ENCODE measurements at places on chromosomes 1 and 21. TPM values are rescaled to one million over a fixed set of nuclear protein-coding genes. Genes with fewer than 3 reads are reported as not detected.
A peak's percentile ranks its signal among the peaks of the same experiment; 100 is the strongest.

- no peak for DNase-seq
These were observed 4.7 kb downstream of the PGBD5 start for GRCh38 chr1:230421481-230421880.

DNA sequence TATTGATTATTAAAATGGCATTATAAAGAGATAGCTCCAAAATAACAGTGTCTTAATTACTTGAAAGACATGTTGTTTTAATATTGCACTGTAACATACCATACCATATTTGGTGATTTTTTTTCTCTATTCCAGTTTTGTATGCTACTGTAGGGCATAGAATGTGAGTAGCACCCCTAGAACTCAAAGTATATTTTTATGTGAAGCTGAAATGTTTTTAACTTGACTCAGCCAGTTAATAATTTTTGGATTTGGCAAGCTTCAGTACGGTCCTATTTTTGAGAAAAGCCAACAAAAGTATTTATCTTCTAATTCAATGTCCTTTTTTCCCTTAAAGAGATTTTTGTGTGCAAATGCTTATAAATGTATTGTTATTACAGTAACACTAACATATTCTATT is 593.8 kb downstream of the USP25 start:
- DNase-seq = peak; percentile 38

DNA sequence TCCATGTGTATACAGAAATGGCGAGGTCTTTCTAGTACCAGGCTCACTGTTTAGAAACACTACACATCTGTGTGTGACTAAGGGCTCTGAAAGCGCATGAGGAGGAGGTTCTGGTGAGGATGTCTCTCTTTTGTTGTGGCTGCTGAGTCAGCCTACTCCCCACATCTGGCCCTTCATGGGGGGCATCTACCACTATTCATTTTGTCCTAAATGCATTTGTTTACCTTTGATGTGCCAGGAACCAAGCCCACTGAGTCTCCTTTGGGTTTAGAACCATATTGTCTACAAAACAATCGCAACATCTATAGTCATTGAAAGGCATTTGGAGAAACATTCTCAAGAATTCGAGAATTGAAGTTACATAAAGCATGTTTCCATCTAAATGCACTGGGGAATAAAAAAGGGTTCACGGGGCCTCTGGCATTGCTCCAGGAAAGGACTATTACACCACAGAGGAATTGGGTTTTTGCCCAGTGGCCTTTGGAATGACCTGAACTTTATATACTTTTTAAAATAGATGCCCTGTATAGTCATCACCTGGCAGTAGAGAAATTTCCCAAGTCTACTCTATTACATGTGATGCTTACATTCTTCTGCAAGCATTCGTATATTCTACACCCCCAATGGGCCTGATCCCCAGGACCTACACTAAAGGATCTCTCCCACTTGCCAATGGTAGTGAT is 35.1 kb upstream of the ADORA3 start:
- DNase-seq = peak; percentile 78

DNA sequence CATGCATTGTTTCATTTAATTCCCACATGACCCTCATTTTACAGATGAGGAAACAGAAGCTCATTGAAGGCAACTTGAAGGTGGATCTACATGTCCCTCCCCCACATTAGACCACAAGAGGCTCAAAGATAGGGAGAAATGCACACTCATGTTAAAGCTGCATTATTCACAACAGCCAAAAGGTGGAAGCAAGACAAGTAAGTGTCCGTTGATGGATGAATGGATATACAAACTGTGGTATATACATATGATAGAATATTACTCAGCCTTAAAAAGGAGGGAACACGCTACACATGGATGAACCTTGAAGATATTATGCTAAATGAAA is 149.7 kb upstream of the JUN start:
- no peak for DNase-seq

DNA sequence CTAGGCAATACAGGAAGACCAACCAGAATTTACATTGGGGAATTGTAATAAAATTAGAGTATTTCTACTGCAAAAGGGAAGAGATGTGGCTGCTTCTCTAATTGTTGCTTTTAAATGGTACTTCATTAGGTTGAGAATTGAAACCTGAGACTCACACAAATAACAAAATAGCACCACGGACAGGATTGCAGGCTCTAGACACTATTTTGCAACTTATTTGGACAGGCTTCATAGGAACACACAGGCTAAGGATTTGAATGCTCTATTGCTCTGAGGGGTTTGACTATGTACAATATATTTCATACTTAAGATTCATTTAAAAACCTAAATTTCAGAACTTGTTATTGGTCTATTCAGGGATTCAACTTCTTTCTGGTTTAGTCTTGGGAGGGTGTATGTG is 79.6 kb downstream of the ATP1B1 start:
- no peak for DNase-seq

GRCh38 chr1:91053630-91054029 is 31.8 kb upstream of the ZNF644 start:
- DNase-seq = no peak

DNA sequence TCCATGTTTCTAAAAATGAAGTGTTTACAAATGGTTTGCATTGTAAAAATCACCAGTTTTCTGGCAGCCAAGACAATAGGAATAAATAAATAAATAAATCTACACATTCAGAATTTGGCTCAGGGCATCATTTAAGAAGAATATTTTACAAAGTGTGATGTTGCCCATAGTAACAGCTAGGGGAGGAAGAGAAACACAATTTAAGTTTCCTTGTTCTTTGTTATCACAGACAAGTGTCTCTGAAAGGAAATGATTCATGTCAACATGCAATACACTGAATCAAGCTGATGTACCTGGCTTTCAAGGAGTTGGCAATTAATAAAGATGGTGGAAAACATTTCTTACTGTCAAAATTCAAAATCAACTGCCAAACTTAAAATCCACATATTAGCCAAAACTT is 74.7 kb downstream of the LHX8 start:
- DNase-seq = no peak

The F13B gene
- not detected for total RNA-seq

The LRRC71 gene
- total RNA-seq = not detected

The RTCA gene
- total RNA-seq = 118 TPM

DNA sequence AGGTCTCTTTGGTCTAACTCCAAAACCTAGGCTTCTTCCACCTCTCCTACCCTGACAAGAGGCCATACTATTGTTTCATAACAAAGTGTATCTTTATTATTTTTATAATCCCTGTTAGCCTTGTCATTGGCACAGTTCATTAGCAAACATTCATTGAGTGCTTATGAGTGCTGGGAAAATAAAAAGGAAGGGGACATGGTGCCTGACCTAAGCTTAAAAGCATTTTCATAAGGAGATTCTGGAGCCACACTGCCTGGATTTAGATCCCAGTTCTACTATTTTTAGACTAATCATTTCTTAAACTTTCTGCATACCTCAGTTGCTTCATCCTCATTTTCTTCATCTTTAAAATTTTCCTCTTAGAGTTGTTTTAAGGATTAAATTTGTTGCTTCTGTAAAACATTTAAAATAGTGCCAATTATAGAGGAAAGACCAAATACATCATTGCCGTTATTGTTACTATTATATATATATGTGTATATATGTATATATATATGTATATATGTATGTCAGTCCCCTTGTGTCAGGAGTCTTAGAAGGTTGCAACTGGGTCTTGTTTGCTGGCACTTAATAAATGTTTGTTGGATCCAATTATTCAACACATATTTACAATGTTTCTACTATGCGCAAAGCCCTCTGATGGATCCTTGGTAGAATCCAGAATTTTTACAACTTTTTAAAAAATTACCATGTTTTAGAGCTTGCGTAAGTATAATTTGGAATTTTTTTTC is 250.9 kb upstream of the SGIP1 start:
- DNase-seq = peak; percentile 54

DNA sequence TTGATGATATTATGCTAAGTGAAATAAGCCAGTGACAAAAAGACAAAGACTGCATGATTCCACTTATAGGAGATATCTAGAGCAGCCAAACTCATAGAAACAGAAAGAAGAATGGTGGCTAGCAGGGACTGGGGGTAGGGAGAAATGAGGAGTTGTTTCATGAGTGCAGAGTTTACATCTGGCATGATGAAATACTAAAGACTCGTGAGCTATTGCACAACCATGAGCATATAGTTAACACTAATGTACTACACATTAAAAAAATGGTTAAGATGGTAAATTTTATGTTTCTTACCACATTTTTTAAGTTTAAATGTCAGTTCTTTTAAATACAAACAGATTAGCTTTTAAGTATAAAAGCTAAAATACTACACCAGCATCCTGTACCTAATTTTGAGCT is 57.8 kb downstream of the ESRRG start:
- no peak for DNase-seq

The ANGPTL1 gene
- total RNA-seq = 6.6 TPM

The GPR3 gene
- not detected for total RNA-seq

The TIMM17A gene
- 29.9 TPM for total RNA-seq

The CLCA1 gene
- not detected for total RNA-seq

DNA sequence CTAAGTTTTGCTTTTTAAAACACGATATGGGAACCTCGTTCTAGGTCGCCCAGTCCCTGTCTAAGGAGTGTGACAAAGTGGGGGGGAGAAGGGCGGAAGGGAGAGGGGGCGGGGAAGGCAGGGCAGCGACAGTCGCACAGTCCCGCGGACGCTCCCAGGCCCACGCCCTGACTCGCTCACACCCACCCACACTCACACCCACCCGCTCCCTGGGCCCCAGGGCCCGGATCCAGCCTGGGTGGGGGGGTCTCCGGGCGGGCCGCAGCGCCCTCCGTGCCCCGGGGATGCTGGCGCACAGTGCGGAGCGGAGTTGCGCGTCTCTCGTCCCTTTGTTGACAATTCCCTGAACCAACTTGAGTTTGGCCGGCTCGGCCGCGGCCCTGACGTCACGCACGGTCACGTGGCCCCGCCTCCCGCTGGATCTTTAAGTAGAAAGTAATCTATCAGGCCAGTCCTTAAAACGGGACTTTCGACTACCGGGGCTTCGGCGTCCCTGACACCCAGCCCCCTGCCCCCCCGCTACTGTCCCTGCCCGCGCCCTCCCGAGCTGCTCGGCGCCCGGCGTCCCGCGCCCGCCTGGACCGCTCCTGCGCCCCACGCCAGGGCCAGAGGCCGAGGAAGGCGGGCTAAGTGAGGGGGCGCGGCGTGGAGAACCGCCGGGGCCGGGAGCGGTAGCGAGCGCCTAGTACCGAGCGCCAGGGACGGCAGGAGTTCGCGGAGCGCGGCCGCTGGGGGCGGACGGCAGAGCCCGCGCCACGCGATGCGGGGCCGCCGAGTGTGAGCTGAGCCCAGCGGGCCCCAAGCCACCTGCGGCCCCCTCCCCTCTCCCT is at the start of gene FOXD3:
TSS of gene FOXD3 (plus strand) at position 454 of the 830 bp plus-strand sequence. CDS start 492 bp downstream, outside the sequence.
- DNase-seq = peak; percentile 35

- peak; percentile 85 for DNase-seq
These were observed 19.5 kb downstream of the TEX35 start for GRCh38 chr1:178532392-178532791.

The TCHH gene
- 0.09 TPM for total RNA-seq

DNA sequence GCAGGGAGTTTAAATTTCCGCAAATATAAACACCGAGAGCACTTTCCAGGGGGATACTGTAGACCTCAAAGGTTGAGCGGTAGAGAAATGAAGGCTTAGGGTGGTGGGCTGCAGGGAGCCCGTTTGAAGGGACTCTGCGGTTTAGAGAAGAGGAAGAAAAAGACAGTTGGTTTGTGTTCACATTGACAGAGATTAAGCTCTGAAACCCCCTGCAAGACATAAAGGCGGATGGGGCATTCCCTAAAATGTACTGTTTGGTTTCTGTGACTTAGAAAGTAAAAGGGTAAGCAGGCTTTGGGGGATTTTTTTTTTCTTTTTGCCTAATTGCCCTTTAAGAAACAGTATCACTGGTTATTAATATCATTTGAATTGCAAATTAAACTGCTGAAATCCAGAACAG is 1.3 kb downstream of the KAZN start:
- no peak for DNase-seq

The ABCA4 gene
- total RNA-seq = 0.09 TPM
